ENCODE measurements at places on chromosomes 1 and 21. TPM values are rescaled to one million over a fixed set of nuclear protein-coding genes. Genes with fewer than 3 reads are reported as not detected.

The G0S2 gene
- 83.5 TPM for total RNA-seq

The MSH4 gene
- 0.28 TPM for total RNA-seq

The POMGNT1 gene
- total RNA-seq: 66.9 TPM

The UFC1 gene
- 73.9 TPM for total RNA-seq

The C1orf94 gene
- total RNA-seq: not detected

The BCAN gene
- total RNA-seq: 0.54 TPM

The GJA9 gene
- total RNA-seq: not detected

The GBP6 gene
- total RNA-seq: 0.27 TPM

The GNAT2 gene
- total RNA-seq: not detected

GRCh38 chr1:56071351-56071750 lies 508.0 kb downstream of the PLPP3 start:
- H3K4me3 ChIP-seq: no peak overlapping the region
- H3K36me3 ChIP-seq: no peaks in the 10 kb centered on the region
- H3K4me1 ChIP-seq: peaks cover 83% of the 10 kb centered on the region
- no peak for DNase-seq
- peak overlapping the region; percentile 85 for H3K27ac ChIP-seq

DNA sequence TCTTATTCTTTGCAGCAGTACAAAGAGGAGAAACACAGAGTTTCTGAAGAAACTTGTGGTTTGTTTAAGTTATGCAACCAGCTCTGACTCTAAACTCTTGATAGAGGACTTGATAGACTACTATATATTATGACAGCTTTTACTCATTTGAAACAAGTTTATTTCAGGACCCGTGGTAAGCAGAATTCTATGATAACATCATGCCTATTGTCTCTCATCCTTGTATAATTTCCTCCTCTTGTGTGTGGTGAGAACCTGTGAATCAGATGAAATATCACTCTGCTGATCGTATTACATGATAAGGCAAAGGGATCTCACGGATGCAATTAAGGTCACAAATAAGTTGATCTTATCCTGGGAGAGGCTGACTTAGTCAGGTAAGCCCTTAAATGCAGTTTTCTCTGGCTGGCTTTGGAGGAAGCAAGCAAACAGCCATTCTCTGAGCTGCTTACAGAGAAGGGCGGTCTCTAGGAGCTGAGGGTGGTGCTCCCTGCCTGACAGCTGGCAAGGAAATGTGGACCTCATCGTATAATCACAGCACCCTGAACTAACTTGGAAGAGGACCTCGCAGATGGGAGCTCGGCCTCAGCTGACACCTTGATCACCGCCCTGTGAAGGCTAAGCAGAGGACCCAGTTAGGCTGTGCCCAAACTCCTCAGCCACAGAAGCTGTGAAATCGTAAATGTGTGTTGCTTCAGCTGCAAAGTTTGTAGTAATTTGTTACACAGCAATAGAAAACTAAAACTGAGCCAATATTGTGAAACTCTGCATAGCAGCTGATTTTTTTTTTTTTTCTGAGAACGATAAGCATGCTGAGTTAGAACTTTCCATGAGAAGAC lies 151.1 kb upstream of the DPT start:
- no peaks in the 10 kb centered on the region for H3K36me3 ChIP-seq
- peak overlapping the region; percentile 56 for H3K4me3 ChIP-seq
- no peak for DNase-seq
- H3K27me3 ChIP-seq: no peaks in the 10 kb centered on the region
- H3K27ac ChIP-seq: peak overlapping the region; percentile 42

GRCh38 chr1:2300851-2301606 lies 72.9 kb downstream of the SKI start:
- peak; percentile 54 for DNase-seq
- no peaks in the 10 kb centered on the region for H3K27me3 ChIP-seq
- peaks cover 79% of the 10 kb centered on the region for H3K4me1 ChIP-seq
- H3K36me3 ChIP-seq: peaks cover 21% of the 10 kb centered on the region
- peak overlapping the region; percentile 63 for H3K27ac ChIP-seq

- H3K27me3 ChIP-seq: no peaks in the 10 kb centered on the region
- H3K4me3 ChIP-seq: no peak overlapping the region
- no peaks in the 10 kb centered on the region for H3K36me3 ChIP-seq
- H3K4me1 ChIP-seq: peaks cover 48% of the 10 kb centered on the region
- peak overlapping the region; percentile 23 for H3K27ac ChIP-seq
- no peak for DNase-seq
These were observed 35.7 kb upstream of the MAN1C1 start for GRCh38 chr1:25580927-25581326.

- no peak overlapping the region for H3K27ac ChIP-seq
- H3K27me3 ChIP-seq: no peaks in the 10 kb centered on the region
- H3K36me3 ChIP-seq: no peaks in the 10 kb centered on the region
- DNase-seq: no peak
- no peak overlapping the region for H3K4me3 ChIP-seq
These were observed 30.9 kb upstream of the TAL1 start for GRCh38 chr1:47262787-47263413.

- no peak for DNase-seq
- H3K27me3 ChIP-seq: no peaks in the 10 kb centered on the region
- H3K4me3 ChIP-seq: no peak overlapping the region
- H3K4me1 ChIP-seq: no peaks in the 10 kb centered on the region
- peaks cover 18% of the 10 kb centered on the region for H3K36me3 ChIP-seq
These were observed 11.2 kb downstream of the LRRC42 start for GRCh38 chr1:53957194-53957818.

DNA sequence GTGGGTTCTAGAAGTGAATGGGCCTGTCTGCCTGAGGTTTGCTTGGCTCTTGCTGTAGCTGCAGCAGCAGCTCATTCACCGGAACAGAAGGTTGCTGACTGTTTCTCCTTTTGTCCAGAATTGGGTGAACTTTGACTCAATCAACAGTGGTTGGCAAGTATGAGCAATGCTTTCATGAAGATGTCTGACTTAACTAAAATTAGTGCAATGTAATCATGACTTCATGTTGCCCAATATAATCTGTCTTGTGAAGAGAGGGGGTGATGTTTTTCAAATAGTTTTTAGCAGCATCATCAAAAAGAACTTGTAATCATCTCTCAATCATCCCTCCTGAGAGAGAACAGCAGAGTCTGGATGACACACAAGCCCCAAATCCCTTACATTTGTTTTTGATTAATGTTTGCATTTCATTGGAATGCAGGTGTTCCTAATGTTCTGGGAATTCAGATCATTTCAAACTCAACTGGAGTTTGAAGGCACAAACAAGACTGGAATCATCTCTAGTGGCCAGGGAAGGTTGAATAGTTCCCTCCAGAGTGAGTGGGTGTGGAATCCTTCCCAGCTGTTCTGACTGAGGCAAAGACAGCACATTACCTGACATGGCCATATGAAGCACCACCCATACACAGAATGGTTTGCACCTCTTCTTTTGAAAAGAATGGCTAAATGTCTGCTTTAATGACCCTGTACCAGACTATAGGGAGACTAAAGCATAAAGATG lies 82.9 kb downstream of the HLX start:
- peaks cover 8% of the 10 kb centered on the region for H3K4me1 ChIP-seq
- H3K36me3 ChIP-seq: no peaks in the 10 kb centered on the region
- no peak overlapping the region for H3K27ac ChIP-seq
- no peak for DNase-seq
- no peak overlapping the region for H3K4me3 ChIP-seq

DNA sequence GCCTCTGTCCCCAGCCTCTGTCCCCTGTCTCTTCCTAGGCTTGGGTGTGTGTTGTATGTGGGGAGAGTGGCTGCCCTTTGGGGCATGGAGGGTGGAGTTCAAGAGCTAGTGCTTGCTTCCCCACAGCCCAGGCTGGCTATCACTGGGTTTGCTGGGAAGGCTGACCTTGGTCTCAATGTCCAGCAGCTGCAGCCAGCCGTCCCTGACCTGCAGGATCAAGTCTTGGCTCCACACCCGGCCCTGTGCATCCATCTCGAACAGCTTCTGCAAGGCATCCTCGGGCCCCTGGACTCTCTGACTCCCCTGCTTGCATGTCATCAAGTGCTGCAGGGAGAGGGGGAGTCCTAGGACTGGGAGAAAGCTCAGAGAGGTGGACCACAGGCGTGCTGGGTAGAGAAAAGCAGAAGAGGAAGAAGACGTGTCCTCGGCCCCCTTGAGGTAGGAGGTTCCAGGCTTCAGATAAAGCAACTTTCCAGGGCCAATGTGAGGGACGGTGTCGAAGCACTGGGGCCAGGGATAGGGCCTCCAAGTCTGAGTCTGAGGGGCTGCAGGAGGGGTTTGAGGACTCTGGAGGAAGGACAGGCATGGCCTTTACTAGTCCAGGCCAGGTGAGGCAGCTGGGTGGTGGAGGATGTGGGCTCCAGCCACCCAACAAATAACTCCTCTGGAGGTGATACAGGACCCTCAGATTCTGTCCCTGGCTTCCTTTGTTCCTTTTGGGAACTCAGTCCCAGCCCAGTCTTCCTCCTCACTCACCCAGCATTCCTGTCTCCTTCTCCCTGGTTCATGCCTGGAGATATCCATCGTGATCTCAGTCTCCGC lies 4.0 kb downstream of the EPS8L3 start:
- DNase-seq: no peak
- no peak overlapping the region for H3K27ac ChIP-seq
- H3K27me3 ChIP-seq: no peaks in the 10 kb centered on the region
- no peaks in the 10 kb centered on the region for H3K36me3 ChIP-seq

DNA sequence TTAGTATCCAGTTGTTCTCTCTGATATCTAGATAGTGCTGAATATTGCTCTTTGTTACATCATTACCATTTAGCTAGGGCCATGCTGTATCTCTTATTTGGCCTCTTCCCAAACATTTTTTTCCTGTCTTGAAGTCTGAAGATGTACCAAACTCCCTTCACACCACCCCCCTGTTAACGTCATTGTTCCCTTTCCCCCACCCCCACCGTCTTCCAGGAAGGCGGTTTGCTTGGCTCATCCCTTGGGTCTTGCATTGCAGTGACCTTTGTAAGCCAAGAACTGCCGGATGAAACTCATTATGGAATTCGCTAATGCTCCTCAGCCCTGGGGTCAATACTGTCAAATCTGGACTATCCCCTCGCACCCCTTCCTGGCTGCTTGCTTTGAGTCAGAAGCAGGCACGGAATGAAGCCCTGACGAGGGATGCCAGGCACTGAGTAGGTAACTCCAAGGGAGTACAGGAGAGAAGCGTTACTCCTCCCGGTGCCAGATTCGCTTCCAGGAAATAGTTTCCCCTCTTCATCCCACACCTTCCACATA lies 283.1 kb downstream of the TM2D1 start:
- peaks cover 16% of the 10 kb centered on the region for H3K4me1 ChIP-seq
- H3K27me3 ChIP-seq: no peaks in the 10 kb centered on the region
- DNase-seq: no peak
- no peak overlapping the region for H3K27ac ChIP-seq
- H3K36me3 ChIP-seq: no peaks in the 10 kb centered on the region

DNA sequence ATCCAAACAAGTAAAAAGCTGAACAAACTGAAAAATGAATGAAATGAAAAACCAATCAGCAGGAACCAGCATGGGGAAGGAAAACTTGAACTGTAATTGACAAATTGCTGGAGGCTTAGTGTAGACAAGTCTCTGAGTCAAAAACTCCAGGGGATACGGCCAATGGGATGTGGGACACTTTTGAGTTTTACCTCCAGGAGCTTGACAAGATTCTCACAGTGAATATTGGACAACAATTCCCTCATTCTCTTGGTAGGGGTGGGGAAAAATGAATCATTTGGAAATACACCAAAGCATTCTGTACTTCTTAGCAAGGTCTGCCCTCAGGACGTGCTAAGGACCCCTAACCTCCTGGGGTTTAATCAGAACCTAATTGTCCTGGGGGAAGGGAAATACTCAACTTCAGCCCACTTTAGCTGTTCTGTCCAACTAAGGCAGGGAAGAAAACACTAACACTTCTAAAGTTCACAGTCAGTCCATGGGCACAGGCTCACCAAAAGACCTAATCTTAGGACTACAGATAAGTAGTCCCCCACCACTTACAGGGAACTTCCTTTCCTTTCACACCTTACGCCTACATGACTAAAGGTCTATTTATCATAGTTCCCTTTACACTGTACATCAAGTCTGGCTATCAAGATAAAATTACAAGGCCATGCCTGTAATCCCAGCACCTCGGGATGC lies 60.7 kb upstream of the CDC42BPA start:
- H3K4me1 ChIP-seq: no peaks in the 10 kb centered on the region
- no peak overlapping the region for H3K4me3 ChIP-seq
- no peak for DNase-seq
- no peaks in the 10 kb centered on the region for H3K36me3 ChIP-seq
- H3K27me3 ChIP-seq: no peaks in the 10 kb centered on the region

DNA sequence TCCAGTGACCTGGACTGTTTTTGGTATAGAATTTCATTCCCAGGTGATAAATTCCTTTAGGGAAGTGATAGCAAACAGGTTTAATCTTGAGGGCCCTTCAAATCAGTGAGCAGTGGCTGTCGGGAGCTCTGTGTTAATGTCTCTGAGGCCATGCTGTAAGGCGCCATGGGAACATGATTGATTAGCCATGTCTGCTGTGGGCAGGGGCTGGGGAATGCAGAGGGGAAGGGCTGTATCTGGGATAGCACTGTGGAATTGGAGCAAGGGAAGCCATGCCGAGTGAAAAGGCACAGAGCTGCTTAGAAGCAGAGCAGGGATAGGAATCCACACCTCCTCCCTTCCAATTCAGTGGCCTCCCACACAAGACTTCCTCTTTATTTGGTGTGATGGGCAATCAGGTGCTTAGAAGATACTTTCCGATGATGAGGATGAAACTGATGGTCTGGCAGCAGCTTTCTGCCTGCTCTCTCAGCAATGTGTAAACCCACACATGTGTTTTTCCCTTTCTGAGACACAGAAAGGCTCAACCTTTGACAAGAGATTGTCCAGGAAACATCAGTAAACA lies 83.8 kb upstream of the SSX2IP start:
- DNase-seq: no peak
- H3K36me3 ChIP-seq: no peaks in the 10 kb centered on the region
- H3K27me3 ChIP-seq: no peaks in the 10 kb centered on the region
- no peaks in the 10 kb centered on the region for H3K4me1 ChIP-seq

- H3K4me3 ChIP-seq: peak overlapping the region; percentile 63
- no peaks in the 10 kb centered on the region for H3K27me3 ChIP-seq
- no peak for DNase-seq
- H3K4me1 ChIP-seq: peaks cover 12% of the 10 kb centered on the region
- no peaks in the 10 kb centered on the region for H3K36me3 ChIP-seq
- H3K27ac ChIP-seq: no peak overlapping the region
These were observed 82.0 kb downstream of the DISP1 start for GRCh38 chr1:222896630-222897526.

DNA sequence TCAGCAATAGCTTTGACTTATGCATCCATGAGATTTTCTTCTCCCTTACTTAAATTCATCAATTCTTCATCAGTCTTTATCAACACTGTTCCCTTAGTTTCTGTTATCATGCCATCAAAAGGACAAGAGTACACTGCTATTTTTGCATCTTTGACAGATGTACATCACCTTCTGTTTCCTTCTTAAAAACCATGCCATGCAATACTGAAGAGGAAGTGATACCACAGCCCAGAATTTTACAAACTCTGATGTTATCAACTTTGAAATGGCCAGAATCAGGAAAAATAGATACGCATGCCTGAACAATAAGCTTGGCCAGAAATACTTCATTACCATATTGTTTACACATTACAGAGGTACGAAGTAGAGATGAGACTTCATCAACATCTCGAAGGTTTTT lies 21.1 kb downstream of the FMO5 start:
- H3K27me3 ChIP-seq: no peaks in the 10 kb centered on the region
- H3K36me3 ChIP-seq: no peaks in the 10 kb centered on the region
- no peak overlapping the region for H3K27ac ChIP-seq
- DNase-seq: no peak
- H3K4me3 ChIP-seq: no peak overlapping the region
- H3K4me1 ChIP-seq: no peaks in the 10 kb centered on the region

Measured in thoracic aorta (tissue), 2 donors.